Smooth muscle cell of the umbilical artery (primary cell): ENCODE measurements at places on chromosomes 2 and 18. TPM values are rescaled to one million over a fixed set of nuclear protein-coding genes. Genes with fewer than 3 reads are reported as not detected.

Gene CYP27C1
- total RNA-seq: not detected in 2 replicates

Gene SCN1A
- total RNA-seq: not detected in 2 replicates

Gene TSPYL6
- total RNA-seq: not detected in 2 replicates

Gene TXNDC2
- 0.05 TPM in 1 of 2 replicates, not detected in the other for total RNA-seq

Gene CD8B2
- total RNA-seq: not detected in 2 replicates

Gene GKN1
- 0.14 TPM in 1 of 2 replicates, not detected in the other for total RNA-seq

Gene INPP5D
- total RNA-seq: 0.59 and 2.4 TPM in 2 replicates

Gene FAM228A
- under 0.01 and 0.65 TPM in 2 replicates for total RNA-seq

Gene GRB14
- total RNA-seq: 0.30 and 1.7 TPM in 2 replicates

Gene ITPRIPL1
- 0.30 and 1.5 TPM in 2 replicates for total RNA-seq

Gene HOXD13
- 2.2 and 2.4 TPM in 2 replicates for total RNA-seq

Gene C18orf54
- 3.3 and 8.6 TPM in 2 replicates for total RNA-seq

Gene RAB6C
- not detected in 2 replicates for total RNA-seq

Gene GCKR
- total RNA-seq: 0.51 and 0.89 TPM in 2 replicates

Gene ZNF521
- 13.1 and 19.6 TPM in 2 replicates for total RNA-seq

Gene IL1R2
- total RNA-seq: not detected in 2 replicates

Gene SPDYA
- total RNA-seq: 0.89 and 1.2 TPM in 2 replicates

Gene RTP5
- not detected in 2 replicates for total RNA-seq

Gene SCN3A
- total RNA-seq: 0.05 and 0.89 TPM in 2 replicates

Gene PSD4
- total RNA-seq: 1.2 and 1.8 TPM in 2 replicates

Gene IL18RAP
- not detected in 2 replicates for total RNA-seq

Gene G6PC2
- not detected in 2 replicates for total RNA-seq

Gene KHK
- 0.59 and 1.2 TPM in 2 replicates for total RNA-seq

Gene TACR1
- not detected in 2 replicates for total RNA-seq

Gene CHRNG
- not detected in 2 replicates for total RNA-seq

Gene DOK1
- total RNA-seq: 28.6 and 32.1 TPM in 2 replicates

Gene E2F6
- 14.6 and 17.7 TPM in 2 replicates for total RNA-seq

Gene TNFRSF11A
- under 0.01 and 0.14 TPM in 2 replicates for total RNA-seq

Gene PRR30
- not detected in 2 replicates for total RNA-seq

Gene PAIP2B
- total RNA-seq: 0.30 and 0.42 TPM in 2 replicates

Gene C2orf66
- 0.28 and 0.30 TPM in 2 replicates for total RNA-seq

Gene SERPINB8
- 25.2 and 37.7 TPM in 2 replicates for total RNA-seq

Gene SPATA3
- total RNA-seq: not detected in 2 replicates

Gene KLF11
- 2.7 and 5.2 TPM in 2 replicates for total RNA-seq

Gene MEP1B
- total RNA-seq: not detected in 2 replicates

Gene SF3B1
- total RNA-seq: 244 and 257 TPM in 2 replicates

Gene NT5C1B
- total RNA-seq: not detected in 2 replicates

Gene OSGEPL1
- 9.9 and 11.3 TPM in 2 replicates for total RNA-seq

Gene DNAJC5G
- total RNA-seq: not detected in 2 replicates

Gene NAT8
- total RNA-seq: not detected in 2 replicates

Gene HOXD4
- 0.30 and 1.2 TPM in 2 replicates for total RNA-seq

Gene INHBB
- total RNA-seq: not detected in 2 replicates

Gene CAVIN2
- 1.8 and 6.2 TPM in 2 replicates for total RNA-seq

Gene FZD7
- 27.7 and 51.4 TPM in 2 replicates for total RNA-seq

Gene TPO
- total RNA-seq: not detected in 2 replicates

Gene LTBP1
- total RNA-seq: 358 and 406 TPM in 2 replicates

Gene NEDD4L
- total RNA-seq: 7.4 and 9.4 TPM in 2 replicates

Gene CNDP1
- not detected in 2 replicates for total RNA-seq

Gene TMEFF2
- total RNA-seq: 0.89 and 5.6 TPM in 2 replicates

Gene CDK15
- total RNA-seq: 6.3 and 8.6 TPM in 2 replicates

Gene KCNG2
- not detected in 2 replicates for total RNA-seq
